ENCODE measurements at places on chromosomes 1 and 21.

DNA sequence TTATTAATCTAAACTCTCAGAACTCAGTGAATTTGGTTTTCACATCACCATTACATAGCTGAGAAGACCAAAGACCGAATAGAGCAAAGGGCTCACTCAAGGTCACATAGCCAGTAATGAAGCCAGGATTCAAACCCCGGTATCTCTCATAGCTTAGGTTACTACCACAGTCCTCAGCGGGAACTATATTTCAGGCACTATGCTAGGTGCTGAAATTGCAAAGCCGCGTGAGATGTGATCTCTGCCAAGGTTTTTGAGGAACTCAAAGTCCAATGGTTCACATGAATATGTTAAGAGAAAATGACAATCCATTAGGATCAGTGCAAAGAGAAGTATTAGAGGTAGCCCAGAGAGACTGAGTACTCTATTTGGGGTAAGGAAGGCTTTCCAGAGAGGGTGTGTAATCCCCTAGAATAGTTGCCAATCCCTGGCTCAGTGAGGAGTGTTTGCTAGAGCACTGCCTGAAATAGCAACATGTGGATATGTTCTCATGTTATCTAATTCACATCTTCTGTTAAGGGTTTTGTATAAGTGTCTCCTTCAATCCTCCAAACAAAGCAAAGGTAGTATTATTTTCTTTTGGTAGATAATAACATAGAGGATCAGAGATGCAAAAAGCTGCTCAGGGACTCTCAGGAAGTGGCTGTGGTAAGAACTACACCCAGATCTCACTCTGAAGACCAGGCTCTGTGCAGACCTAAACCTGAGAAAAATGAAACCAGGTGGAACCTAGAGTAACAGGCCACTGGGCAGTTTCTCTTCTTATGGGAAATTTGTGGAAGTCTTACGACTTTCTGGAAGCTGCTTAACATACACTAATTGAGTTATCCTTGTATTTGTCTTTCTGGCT lies 93.1 kb upstream of the C8B start:
- DNase-seq, result no peak

- DNase-seq, result no peak
These were observed 46.7 kb downstream of the CLIC6 start for GRCh38 chr21:34715518-34715917.

DNA sequence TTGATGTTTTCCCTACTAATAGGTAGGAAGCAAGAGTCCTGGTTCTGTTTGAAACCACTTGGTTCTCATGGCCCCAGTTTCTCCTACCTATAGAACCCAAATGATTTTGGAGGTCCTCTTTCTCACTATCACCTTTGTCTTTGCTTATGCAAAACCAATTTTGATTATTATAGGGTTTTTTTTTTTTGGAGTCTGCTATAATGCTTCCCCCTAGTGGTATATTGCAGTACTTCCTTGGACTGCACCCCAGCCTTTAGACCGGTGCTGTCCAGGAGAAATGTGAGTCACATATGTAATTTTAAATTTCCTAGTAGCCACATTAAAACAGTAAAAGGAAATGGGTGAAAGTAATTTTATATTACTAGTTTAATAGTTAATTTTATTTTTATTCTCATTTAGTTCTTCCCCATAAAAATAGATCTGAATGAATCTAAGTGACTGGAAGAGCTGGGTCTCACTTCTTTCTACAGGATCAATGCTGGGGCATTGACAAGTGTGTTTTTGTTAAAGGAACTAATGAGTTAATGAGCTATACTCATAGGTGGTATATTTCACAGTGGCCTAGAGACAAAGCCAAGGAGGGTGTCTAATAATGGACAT lies 10.6 kb downstream of the FCMR start:
- DNase-seq, result no peak

DNA sequence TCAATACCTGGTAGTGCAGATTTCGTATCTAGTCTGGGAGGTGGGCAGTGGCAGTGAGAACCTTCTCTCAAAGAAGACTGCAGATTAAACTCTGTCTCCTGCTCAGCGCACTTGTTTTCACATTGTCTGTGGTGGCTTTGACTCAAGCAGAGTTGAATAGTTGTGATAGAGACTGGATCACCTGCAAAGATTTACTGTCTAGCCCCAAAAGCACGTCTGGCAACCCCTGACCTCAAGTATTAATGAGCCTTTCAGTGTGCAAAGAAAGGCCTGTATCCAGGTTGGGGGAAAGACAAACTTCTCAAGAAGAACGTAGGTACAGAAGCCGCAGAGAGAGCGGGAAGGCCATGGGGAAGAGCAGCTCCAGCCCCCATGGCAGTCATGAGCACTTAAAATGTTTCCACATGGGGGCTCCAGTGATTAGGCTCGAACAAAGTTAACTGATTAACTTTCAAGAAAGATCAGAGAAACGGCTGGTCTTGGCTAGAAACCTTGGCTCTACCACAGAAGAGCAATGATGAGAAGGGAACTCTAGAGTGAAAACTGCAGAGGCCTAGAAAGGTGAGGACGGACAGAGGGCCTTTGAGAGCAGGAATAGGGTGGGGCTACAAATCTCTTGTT lies 15.2 kb downstream of the HENMT1 start:
- no peak for DNase-seq

GRCh38 chr1:106458866-106459265 lies 597.6 kb upstream of the PRMT6 start:
- no peak for DNase-seq

Measured in activated CD8-positive, alpha-beta memory T cell treated with anti-CD3 and anti-CD28 coated beads for 4 hours (primary cell).